ENCODE measurements at places on chromosomes 3 and 15.

GRCh38 chr3:38151667-38152265 is 13.3 kb downstream of the MYD88 start:
- DNase-seq = no peak

GRCh38 chr3:66037330-66037985 is 1.3 kb downstream of the MAGI1 start:
- DNase-seq = no peak

DNA sequence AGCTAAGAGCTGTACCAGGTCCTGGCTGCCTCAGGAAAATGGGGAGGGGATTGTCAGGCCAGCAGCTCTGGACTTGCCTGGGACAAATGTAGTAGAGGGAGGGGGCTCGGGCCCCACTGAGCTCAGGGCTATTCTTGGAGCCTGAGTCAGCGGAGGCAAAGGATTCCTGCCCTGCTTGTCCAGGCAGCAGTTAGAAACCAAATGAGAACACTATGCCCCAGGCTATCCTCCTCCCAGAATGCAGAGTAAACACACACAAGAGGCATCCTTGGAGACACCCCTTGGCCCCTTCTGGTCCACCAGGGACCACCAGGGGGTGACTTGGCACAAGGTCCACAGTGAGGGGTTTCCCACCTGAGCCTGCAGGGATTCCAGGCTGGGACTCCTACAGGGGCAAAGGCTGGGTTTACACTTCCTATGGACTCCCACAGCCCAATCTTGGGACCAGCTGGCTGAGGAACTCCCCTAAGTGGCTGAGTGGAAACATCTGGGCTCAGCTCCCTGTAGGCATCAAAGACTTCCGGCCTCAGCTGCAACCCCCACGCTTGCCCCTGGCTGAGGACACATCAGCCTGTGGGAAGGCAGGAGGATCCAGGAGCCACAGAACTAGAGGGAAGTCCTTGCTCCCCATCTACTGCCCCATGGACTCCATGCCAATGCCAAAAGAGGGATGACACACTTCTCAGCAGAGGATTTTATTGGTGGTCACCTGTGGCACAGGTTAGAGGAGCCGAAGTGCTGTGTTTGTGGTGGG is 3.4 kb upstream of the COL7A1 start:
- no peak for DNase-seq

GRCh38 chr3:127819086-127819485 is 3.2 kb downstream of the MGLL start:
- no peak for DNase-seq

GRCh38 chr15:63718590-63719035 is 115.1 kb downstream of the HERC1 start:
- DNase-seq = no peak

- no peak for DNase-seq
Observed at GRCh38 chr3:15495461-15496340, 25.8 kb downstream of the COLQ start.

GRCh38 chr15:80582816-80583423 is 112.2 kb upstream of the ABHD17C start:
- no peak for DNase-seq

DNA sequence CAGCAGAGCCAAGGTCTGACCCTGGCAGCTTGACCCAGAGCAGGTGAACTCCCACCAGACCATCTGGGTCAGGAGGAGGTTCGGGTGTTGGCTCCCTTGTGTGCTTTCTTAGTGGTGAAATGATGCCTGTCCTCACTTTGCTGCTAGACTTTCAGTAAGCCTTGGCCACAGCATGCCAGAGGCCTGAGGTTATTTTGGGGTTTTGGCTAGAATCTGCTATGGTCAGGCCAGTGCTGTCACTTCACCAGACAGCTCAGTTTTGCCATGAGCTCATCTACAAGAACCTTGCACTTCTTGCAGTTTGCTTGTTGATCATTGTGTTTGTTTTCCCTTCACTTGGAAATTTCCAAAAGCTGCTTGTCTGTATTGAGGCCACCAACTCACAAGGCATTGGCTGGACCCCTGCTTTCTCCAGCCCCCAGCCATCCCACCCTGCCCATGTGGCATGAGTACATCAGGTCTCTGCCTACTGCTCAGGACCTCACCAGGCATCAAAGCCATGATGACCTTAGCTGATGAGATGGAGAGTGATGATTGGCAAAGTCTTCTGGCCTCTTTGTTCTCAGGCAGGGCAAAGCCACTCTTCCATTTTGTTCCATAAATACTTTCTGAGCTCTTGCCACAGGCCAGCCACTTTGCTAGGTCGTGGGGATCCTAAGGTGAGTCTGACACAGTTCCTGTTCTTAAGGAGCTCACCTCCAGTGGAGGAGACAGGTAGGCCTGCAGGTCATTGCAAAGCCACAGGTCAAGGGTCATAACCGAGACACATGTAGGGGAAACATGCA is 122.6 kb downstream of the ARNT2 start:
- no peak for DNase-seq

DNA sequence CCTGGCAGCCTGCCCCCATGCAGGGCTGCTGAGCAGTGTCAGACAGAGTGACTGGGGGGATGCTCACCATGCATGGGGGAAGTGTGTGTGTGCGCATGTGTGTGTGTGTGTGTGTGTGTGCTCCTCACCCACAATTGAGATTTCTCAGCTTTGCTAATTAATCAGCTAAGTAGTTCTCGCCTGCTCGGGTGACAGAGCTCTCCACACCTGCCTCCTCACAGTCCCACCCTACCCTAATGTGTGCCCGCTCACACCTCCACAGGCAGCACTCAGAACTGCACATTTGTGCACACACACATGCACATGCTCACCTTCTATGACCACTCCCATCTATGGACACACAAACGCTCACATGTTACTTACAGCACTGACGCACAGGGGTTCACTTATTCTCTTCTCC is 37.3 kb downstream of the CACNA2D2 start:
- no peak for DNase-seq

GRCh38 chr3:187352581-187353575 is 15.3 kb upstream of the RTP4 start:
- DNase-seq = no peak

DNA sequence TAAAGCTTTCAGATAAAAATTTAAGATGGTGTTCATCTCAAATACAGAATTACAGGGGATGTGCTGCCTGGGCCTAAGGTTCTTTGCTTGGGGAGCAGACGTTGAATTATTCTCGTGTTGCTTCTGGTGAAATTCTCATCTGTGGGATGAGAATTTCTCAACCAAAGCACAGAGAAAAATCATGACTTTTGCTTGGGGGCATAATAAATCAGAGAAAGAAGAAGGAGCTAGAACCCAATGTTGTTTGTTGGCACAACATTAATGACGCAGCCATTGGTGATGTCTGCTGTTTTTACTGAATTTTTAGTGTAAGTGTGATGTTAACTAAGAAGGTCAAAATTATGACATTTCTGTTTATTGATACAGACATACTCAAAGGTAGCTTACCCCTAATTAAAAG is 35.7 kb downstream of the P3H2 start:
- DNase-seq = no peak

GRCh38 chr3:134029256-134029733 is 430 bp downstream of the SLCO2A1 start:
- DNase-seq = no peak

GRCh38 chr3:132904-133303 is 63.7 kb upstream of the CHL1 start:
- no peak for DNase-seq

- DNase-seq = no peak
Observed at GRCh38 chr3:43948013-43948412, 257.3 kb downstream of the ABHD5 start.

DNA sequence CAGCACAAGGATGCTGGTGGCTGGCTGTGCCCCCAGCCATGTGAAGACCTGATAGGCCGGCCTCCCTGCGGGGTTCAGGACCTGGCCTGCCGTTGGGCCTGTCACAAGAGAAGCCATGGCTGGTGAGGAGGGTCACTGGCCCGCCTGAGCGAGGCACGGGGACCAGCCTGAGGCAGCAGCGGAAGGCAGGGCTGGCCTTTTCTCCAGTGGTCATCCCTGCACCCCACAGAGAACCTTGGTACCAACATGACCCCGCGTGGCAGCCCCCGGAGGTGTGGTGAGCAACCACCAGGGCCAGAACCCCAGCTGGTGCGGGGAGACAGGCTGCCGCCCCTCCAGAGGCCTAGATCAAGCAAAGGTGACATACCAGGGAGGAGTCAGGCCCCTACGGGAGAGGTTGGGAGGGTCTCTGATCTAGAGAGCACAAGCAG is 134.1 kb upstream of the MEF2A start:
- DNase-seq = no peak

DNA sequence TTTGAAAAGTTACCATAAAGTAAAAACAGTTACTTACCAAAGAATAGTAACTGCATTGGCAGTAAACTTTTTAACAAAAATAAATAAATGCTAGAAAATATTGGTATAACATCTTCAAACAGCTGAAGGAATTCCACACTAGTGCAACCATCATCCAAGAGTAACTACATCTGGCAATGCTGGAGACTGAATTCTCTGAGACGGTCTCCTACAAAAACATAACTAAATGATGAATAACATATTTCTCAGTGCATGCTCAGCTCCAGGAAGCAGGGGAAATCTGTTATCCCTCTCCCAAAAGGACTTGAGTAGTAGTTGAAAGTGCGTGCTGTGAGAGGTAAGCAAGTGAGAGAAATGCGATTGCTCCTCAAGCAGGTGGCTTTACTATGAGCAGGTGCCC is 526.8 kb upstream of the CCDC54 start:
- no peak for DNase-seq

DNA sequence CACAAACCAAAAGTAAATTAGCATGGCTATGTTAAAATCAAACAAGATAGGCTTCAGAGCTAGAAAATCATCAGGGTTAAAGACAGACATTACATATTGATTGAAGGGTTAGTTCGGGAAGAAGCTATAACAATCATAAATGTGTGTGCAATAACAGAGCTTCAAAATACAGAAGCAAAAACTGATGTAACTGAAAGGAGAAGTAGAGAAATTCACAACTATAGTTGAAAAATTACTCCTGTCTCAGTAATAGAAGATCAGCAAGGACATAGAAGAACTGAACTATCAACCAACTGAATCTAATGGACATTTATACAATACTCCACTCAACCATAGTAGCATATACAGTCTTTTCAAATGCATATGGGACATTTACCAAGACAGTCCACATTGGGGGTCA is 59.4 kb downstream of the MCTP2 start:
- no peak for DNase-seq

DNA sequence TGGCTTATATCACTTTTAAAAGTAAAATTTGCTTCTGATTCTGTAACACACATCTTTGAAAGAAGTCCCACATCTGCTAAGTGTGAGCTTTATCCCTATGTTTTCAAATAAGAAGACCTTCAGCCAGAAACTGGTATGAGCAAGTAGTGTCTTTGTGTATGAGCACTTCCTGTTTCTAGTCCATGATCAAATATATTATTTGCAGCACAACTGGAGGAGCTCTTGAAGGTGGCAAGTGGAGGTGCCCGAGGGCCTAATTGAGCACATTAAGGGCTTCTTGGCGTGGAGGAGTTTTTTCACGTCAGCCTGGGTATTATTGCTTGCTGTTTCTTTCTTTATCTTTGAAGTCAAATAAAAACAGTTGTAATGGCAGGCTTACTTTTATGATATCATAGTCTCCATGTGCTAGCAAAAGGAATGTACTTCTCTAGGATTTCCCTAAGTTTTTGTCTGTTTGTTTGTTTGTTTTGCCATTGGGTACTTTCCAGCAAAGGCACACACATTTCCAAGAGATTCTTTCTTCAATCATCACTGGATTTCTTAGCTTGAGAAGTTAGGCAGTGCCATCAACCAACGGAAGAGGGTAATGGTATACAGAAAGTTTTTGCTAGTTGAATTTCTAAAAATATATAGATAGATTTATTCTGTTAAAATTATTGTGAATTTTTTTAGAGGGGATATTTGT is 68.1 kb downstream of the MEIS2 start:
- no peak for DNase-seq

DNA sequence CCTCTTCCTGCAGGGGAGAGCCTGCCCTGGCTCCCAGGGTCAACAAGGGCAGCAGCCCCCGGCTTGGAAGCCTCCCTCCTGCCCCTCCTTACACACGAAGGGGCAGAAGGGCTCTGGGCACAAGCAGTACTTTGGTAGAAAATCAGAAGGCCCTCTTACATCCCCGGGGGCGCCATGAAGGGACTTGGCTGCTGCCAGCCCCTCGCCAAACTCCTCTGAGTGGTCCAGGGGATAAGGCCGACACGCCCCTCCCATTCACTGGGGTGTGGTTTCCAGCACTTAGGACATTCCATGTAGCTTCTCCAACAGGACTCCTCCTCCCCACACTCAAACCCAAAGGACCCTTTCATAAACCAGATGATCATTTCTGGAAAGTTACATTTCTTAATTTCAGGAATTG is 1.2 kb upstream of the ST8SIA2 start:
- DNase-seq = no peak

- no peak for DNase-seq
Observed at GRCh38 chr3:135860761-135861160, 104.8 kb upstream of the PPP2R3A start.

DNA sequence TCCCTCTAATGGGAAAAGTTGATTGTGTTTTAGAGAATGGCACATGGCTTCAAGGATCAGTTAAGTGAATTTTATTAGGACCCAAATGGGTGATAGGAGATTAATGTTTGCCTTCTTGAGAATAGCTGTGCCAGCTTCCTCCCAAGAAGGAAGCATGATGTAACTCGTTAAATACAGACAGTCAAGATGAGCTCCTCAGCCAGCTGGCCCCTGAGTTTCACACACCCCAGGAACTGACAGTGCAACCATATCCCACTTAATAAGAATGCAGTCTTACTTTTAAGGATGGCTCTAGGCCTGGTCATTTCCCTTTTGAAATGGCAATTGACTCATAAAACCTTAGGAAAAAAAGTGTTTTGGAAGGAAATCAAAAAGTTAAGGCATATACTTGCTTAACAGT is 472.8 kb upstream of the KCNMB2 start:
- DNase-seq = no peak

GRCh38 chr3:150602426-150603152 is 532 bp upstream of the SELENOT start:
- no peak for DNase-seq

GRCh38 chr3:148453781-148454191 is 243.9 kb upstream of the AGTR1 start:
- no peak for DNase-seq

DNA sequence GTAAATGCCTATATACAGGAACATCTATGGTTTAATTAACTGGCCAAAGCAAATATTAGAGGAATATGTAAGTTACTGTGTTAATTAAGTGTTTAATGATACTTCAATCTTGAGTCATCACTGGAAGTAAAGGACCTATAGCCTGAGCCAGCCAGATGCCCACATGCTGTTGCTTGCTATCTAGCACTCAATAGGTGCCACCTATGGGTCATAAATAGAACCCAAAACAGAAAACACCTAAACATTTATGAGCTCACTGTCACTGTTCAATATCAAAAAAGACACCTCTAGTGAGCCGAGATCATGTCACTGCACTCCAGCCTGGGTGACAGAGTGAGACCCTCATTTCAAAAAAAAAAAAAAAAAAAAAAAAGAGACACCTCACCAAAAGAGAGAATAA is 48.4 kb upstream of the IP6K2 start:
- no peak for DNase-seq

GRCh38 chr3:15556512-15556911 is 35.0 kb upstream of the COLQ start:
- DNase-seq = no peak

Measured in NCI-H2171 (cell line).